ENCODE measurements at places on chromosomes 6 and 20.

GRCh38 chr6:117483004-117483644 is 650 bp downstream of the DCBLD1 start:
- peak; percentile 61 for DNase-seq

DNA sequence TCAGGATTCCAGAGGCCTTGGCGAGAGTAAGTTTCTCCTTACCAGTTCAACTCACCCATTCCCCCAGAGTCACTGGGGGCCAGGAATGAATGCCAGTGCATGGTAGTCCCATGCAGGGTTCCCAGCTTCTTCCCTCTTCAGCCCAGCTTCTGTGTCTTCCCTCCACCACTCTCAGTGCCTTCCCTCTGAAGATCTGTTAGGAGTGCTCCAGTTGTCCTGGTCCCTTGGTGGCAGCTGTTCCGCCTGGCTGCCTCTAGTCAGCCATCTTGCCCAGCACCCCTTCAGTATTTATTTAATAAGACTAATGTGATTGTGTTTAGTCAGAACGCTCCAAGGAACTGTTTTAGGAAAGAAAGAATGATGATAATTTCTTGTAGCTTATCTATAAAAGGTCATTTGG is 23.1 kb downstream of the FIG4 start:
- DNase-seq, result no peak

- no peak for DNase-seq
These were observed 482.2 kb upstream of the RNF217 start for GRCh38 chr6:124479991-124480430.

DNA sequence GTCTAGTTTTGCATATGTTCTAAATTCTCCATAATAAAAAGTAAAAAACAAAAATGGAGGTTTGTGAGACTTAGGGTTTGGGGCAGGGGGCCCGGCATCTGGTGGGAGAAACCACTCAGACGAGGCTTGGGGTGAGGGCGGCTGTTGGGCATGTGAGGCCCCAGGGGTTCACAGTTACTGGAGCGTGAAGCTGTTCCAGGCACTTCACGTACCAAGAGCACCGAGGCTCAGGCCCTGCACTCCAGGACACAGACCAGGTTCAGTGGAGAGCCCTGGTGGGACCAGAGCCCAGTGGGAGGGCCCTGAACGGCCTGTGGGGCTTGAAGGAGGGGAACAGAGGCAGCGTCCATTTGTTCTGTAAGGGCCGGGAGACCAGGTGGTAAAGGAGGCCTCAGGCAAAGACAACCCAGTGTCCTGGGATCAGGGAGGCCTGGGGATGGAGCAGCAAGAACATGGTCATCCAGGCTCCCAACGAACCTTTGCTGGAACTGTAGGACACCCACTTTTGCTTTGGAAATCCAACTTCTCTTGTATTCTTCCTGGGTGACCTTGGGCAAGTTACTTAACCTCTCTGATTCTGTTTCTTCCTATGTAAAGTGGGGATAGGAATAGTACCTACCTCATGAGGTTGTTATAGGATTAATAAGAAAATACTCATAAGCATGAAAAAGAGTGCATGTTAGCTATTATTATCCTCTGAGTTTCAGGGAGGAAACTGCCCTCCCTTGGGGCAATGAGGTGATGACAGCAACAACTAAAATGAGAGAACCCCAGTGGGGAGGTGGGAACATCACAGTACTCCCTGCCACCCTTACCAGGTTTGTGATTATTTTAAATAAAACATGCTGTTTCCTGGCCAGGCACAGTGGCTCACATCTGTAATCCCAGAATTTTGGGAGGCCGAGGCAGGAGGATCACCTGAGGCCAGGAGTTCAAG is 1.1 kb upstream of the FGD2 start:
- DNase-seq, result no peak

DNA sequence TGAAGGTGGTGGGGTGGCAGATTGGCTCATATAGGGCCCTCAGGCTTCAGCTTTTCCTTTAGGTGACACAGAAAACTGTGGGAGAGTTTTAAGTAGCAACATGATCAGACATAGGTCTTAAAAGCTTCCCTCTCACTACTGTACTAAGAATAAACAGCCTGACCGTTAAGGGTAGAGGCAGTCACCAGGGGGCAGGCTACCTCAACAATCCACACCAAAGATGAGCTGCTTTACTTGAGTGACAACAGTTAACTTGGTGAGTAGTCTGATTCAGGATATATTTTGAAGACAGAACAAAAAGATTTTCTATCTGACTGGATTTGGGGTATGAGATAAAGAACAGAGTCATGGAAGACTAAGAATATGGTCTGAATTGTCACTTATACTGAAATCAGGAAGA is 193.1 kb upstream of the SHLD1 start:
- DNase-seq, result peak; percentile 29

GRCh38 chr20:38665506-38666285 is 58.6 kb upstream of the SLC32A1 start:
- no peak for DNase-seq

DNA sequence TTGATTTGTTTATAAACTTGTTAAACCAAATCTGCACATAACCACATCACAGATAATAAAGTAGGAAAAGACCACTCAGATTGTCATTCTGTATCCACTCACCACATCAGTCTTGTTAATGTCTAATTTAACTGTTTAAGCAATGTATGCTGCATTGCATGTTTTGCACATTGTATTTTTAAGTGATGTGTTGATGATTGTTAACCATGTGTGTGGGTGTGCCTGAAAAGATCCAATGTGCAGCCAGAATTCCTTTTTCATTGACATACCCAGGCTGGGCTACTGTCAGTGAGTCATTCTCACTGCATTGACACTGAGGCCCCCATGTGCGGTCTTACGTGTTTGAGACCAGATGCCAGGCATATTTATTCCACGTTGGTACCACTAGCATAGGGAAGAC is 167.3 kb downstream of the TRMT11 start:
- no peak for DNase-seq

GRCh38 chr20:3734111-3734843 is 1.8 kb downstream of the HSPA12B start:
- DNase-seq, result no peak

DNA sequence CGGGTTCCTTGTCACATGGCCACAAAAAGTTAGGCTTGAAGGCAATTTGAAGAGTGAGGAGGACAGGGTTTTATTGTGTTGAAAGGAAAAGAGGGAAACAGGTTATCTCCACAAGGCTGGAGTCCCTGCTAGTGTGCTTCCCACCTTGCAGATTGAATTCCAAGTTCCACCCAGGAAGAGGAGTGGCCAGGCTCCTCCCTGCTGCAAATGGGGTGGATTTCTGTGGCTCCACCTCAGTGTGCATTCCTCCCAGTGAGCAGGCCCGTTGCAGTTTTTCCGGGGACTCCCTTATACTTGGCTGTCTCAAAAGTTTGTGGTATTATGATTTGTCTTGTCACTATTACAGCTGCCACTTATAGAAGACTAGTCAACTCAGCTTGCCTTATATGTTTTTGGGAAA is 281.8 kb upstream of the PLCB4 start:
- no peak for DNase-seq

GRCh38 chr6:106844930-106845329 is 129.6 kb downstream of the CD24 start:
- no peak for DNase-seq

- no peak for DNase-seq
These were observed 89.4 kb downstream of the C6orf118 start for GRCh38 chr6:165220045-165220444.

DNA sequence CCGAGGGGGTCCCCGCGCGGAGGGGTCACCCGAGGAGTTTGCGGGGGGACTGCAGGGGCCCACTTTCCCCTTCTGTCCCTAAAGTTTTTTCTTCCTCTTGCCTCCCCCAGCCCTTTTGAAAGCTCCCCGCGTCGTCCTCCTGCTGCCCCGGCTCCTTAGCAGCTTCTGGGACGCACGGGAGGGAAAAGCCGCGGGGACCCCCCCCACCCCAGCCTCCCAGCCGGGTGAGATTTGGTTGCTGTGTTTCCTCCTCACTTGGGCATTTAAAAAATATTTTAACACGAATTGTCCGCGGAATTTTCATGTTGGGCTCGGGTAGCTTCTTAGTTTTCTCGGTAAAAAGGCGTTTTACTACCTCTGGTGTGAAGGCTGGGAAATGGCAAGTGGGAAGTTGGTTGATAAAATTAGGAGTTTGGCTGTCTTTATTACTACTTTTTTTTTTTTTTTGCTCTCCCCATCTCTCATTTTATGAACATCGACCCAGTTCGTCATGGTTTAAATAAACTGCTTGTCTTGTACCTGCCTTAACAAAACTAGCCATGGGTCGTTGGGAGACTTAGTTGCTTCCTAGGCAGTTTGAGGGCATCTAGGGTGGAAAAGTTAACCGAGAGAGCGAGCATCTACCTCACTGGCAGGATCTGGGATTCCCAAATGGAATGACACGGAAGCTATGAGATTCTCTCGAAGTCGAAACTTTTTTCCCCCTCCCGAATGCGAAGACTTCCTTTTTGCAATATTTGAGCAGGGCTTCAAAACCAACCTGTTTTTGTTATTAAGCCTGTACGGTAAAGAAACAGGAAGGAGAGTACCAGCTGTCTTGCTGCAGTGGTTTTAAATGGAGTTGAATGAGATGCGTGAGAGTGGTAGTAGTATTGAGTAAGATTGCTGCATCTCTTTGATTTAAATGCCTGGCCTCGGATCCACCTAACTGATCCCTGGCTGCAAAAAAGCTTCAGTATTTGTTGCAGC is 868 bp downstream of the NCOA3 start:
- DNase-seq, result peak; percentile 54

- DNase-seq, result peak; percentile 28
These were observed 6.6 kb upstream of the TP53RK start for GRCh38 chr20:46695892-46696291.

DNA sequence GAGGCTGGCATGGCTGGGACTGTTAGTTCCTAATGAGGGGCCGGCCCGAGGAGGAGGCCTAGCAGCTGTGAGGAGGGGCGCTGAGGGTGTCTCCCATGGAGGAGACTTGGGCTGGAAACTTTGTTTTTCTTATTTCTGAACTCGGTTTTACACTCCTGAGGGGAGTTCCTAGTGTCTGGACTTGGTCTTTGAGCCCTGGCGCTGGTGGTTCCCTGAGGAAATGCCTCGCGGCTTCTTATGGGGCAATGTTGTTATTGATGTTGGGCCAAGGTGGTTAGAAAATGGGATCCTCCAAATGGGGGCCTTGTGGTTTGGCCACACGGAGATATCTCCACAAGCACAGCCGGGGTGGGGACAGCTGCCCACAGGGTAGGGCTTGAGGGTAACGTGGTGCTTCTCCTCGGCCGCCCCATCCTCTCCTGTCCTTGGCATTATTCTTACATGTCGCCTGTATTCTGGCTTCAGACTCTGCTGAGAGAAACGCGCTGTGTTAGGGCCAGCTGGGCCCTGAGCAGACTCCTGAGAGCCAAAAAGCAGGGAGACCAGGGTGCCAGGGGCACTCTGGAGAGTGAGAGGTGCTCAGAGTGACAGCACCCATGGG is 136.9 kb downstream of the FOXO3 start:
- DNase-seq, result no peak

DNA sequence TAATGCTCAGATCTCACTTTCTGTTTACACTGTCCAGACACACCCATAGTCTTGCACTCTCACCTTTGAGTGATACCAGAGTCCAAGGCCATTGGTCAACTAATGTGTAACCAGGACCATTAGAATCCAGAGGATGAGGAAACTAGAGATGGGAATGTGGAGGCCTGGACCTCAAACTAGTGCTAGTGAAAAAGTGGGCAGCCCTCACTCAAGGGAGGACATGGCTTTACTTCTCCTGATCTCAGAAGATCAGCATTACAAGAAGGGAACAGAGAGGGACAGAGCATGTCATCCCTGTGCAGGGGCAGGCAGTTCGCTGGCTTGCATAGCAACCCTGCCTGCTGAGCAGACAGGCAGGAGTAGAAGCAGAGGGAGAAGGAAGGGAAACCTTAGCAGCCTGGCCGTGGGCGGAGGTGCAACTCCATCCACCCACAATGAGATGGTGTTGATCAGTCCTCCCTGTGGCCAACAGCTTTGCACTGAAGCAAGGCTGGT is 22.6 kb upstream of the XRN2 start:
- no peak for DNase-seq

DNA sequence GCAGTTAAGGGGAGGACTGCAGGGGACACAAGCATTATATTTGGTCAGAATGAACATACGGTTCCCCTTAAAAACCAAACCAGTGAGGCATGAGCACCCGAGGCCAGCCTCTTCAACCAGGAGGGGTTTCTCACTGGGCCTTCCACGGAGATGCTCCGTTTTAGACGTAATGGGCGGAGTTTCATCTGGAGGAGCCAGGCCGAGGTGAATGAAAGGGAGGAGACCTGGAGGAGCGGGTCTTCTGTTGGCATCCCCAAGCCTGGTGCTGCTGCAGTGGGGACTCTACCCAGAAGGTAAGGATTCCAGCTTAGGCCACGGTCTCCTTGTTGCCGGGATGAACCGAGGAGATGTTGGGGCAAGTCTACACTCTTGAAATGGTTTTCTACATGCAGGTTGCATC is 47.4 kb downstream of the ADNP start:
- DNase-seq, result no peak

GRCh38 chr20:48709058-48709691 is 118.6 kb downstream of the PREX1 start:
- DNase-seq, result no peak

- no peak for DNase-seq
These were observed 47.5 kb downstream of the EFCAB8 start for GRCh38 chr20:32906200-32906599.

- DNase-seq, result no peak
These were observed 46.3 kb upstream of the STXBP5 start for GRCh38 chr6:147157930-147158329.

- peak; percentile 48 for DNase-seq
These were observed 21.5 kb upstream of the AAR2 start for GRCh38 chr20:36214684-36215256.

- no peak for DNase-seq
These were observed 931.5 kb upstream of the EPHA7 start for GRCh38 chr6:94350833-94351232.

DNA sequence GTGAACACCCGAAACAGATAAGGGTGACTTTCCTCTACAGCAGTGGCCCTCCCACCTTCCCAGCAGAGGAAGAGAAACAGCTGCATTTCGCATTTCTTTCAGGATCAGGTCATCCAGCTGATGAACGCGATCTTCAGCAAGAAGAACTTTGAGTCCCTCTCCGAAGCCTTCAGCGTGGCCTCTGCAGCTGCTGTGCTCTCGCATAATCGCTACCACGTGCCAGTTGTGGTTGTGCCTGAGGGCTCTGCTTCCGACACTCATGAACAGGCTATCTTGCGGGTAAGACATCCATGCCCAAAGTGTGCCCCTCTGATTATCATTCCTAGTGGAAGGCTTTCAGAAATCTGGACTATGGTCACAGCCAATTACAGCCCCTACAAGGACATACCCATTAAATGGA is 27.8 kb upstream of the MROH8 start:
- DNase-seq, result no peak

DNA sequence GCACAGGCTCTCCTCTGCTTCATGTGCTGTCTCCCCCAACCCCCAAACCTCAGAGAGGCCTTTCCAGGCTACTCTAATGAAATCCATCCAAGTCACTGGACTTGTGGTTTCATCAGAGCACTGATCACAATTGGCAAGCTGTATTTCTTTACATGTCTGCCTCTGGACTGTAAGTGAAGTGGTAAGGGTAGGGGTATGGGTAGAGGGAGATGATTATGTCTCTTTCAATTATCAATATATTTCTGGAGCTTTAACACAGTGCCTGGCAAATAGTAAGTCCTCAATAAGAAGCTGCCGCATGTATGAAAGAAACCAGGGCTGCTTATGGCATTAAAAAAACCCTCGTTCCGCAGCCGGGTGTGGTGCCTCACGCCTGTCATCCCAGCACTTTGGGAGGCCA is 5.4 kb downstream of the TRERF1 start:
- no peak for DNase-seq
